Adipocyte (in vitro differentiated cells): ENCODE measurements at places on chromosomes 4 and X.

DNA sequence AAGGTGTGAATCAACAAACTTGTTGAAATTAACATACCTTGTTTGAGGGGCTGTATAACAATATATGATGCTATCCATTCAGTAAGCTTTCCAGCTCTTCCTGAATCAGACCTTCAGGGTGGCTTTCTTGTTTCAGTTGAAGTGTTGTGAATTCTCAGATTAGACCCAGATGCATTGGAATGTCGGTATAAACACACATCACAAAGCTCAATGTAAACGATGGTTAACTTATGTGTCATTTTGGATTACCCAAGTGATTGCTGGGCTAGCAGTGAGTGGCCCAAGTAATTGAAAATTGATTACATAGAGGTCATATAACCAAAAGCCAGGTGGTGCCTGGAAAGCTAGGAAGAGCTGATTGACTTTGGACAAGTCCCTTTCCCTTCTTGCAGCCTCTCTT lies 115.0 kb downstream of the SHROOM4 start:
- no peak for DNase-seq

- no peak for DNase-seq
These were observed 128.6 kb upstream of the MAP9 start for GRCh38 chr4:155505321-155505720.

DNA sequence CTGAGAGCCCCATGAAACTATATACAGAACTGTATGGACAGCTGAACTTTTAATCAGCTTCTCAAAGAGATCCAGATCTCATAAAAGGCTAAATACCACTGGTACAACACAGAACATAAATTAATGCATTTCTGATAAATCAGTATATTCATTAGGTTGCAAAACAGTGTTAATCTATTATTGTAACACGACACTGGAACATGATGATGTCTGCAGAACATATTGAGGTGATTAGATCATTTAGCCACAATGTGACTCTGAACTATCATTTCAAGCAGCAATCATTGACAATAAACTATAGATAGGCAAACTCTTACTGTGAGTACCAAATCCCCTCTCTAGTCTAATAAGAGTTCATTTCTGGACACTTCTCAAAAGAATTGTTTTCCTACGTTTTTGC lies 50.3 kb downstream of the GASK1B start:
- peak; percentile 36 for DNase-seq

DNA sequence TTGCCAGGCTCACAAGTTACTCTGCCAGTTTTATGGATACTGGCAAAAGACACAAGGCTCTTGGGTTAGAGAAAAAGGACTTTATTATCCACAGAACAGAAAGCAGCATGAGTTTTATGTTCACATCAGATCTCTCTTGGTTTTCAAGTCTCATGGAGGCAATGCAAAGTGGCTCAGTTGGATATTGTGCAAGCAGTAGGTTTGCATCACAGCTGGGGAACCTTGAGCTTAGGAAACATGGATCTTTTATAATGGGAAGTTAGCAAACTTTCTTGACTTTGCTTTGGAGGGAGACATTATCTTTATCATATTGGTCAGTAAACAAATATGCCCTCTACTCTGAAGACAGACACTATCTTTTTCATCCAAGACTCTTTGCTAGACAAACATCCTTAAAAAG lies 109.2 kb upstream of the GRPR start:
- DNase-seq, result peak; percentile 34

DNA sequence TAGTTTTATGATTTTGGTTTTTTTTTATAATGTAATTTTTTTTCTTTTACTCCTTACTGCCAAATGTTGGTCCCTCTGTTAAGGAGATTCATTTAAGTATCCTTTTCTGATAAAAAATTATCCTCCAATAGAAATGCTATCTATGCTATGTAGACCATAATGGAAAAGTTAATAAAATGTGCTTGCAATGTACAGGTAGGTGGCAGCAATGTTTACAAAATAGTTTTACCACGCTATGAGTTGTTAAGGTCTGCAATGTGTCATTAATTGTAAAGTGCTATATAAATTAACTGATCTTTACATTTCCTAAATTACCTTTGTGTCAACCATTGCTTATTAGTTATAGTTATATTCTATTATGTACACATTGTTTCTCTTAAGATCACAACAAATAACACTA lies 3.8 kb upstream of the CENPC start:
- peak; percentile 35 for DNase-seq

DNA sequence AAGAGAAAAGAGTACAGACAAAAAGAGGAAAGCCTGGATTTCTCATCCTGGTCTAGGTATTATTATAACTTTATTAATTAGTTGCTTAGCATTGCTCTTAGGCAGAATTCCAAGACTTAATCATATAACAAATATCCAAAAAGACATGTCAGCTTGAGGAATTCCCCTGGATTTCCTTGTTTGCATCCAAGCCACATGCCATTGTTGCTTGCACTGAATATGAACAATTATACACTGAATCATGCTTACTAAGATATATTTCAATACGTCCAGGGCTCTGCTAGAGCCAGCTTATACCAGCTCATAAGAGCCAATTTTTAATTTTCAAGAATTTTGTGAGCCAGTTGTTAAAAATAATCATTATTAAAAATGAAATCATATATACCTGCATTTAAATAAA lies 5.5 kb upstream of the TLR10 start:
- DNase-seq, result peak; percentile 13

GRCh38 chrX:119156241-119156640 lies 28.6 kb upstream of the KIAA1210 start:
- DNase-seq, result no peak

- peak; percentile 25 for DNase-seq
These were observed 58.4 kb upstream of the COX18 start for GRCh38 chr4:73127839-73128453.

- peak; percentile 80 for DNase-seq
These were observed 177.4 kb downstream of the SH3KBP1 start for GRCh38 chrX:19709812-19710518.

- DNase-seq, result no peak
These were observed 305.3 kb upstream of the INTU start for GRCh38 chr4:127327491-127327890.

- no peak for DNase-seq
These were observed 3.6 kb upstream of the LEF1 start for GRCh38 chr4:108172231-108172752.

DNA sequence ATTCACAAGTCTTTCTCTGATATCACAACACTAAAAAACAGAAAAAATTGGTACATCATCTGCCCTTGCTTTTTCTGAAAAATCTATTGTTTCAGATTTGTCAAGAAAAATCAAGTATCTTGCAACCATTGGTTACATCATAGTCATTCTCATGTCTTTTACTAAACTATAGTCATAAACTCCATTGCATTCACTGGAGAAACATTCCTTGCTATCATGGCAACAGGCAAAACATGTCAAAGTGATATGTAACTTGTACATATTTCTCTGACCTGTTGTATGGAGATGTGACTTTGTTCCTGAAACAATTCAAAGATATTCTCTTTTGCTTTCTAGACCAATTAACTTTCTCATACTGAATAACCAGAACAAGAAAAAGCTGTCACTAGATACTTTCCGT lies 121.9 kb upstream of the ANK2 start:
- no peak for DNase-seq

- peak; percentile 68 for DNase-seq
These were observed 140.0 kb upstream of the HCCS start for GRCh38 chrX:10971176-10971575.

DNA sequence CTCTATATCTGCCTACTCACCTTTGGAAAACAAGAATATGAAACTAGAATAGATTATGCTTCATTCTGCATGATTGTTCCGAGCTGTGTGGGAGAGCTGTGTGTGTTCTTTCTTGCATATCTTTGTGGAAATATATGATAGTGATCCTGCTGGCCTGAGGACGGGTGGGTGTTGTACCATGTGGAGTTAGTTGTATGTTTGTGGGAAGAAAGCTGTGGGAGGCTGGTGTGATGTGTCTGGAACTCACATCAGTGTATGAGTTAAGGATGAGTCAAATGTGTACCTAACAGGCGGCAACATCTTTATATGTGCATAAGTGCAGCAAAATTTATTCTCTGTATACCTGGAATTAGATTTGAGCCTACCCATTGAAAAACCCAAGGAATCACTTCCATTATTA lies 208.1 kb upstream of the ADGRL3 start:
- DNase-seq, result peak; percentile 15

DNA sequence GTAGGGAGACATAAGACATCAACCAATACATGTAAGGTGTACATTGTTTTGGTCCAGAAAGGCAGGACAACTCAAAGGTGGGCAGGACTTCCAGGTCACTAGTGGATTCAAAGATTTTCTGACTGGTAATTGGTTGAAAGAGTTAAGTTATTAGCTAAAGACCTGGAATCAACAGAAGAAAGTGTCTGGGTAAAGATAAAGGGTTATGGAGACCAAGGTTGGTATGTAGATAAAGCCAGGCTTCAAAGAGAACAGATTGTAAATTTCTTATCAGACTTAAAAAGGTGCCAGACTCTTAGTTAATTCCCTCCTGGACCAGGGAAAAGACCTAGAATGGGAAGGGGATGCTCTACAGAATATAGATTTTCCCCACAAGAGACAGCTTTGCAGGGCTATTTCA lies 28.3 kb upstream of the GAB1 start:
- no peak for DNase-seq

- DNase-seq, result no peak
These were observed 86.7 kb upstream of the C1QTNF7 start for GRCh38 chr4:15340902-15341732.

GRCh38 chr4:53233114-53233795 lies 132.6 kb downstream of the SCFD2 start:
- peak; percentile 35 for DNase-seq

DNA sequence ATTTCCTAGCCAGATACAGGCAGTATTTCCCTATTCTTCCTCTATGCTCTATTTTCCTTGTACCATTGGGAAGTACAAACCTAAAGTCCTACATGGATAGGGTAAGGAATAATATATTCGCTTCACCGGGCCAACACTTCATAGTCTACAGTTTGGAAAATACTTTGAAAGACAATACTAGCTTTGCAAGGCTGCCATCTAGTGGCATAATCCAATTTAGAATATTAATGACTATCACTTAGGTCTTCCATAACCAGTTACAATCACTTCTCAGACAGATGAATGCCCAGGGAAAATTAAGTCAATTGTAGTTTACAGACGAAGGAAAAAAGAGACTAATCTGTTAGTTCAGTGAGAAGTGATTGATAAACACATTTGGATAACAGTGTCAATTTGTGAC lies 141.0 kb upstream of the FAM47C start:
- DNase-seq, result peak; percentile 67

- no peak for DNase-seq
These were observed 53.1 kb downstream of the HOPX start for GRCh38 chr4:56627985-56628384.

- peak; percentile 77 for DNase-seq
These were observed 76.6 kb downstream of the PTPN13 start for GRCh38 chr4:86670756-86671155.

DNA sequence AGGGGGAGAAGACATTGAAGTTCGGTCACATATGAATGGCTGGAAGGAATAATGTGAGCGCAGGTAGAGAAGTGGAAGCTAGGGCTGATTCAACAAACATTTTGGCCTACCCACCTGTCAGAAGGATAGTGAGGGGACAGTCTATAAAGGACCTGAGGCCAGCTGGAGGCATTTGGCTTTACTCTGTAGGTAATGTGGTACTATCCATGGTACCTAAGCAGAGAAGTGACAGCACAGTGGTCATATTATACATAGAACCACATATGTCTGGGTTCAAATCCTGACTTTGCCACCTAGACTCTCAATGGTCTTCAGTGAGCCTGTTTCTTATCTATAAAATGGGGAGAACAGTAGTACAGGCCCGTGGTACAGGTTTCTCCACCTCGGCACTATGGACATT lies 257.1 kb downstream of the EVC2 start:
- DNase-seq, result no peak

GRCh38 chrX:57172544-57172943 lies 35.3 kb upstream of the SPIN2A start:
- no peak for DNase-seq

DNA sequence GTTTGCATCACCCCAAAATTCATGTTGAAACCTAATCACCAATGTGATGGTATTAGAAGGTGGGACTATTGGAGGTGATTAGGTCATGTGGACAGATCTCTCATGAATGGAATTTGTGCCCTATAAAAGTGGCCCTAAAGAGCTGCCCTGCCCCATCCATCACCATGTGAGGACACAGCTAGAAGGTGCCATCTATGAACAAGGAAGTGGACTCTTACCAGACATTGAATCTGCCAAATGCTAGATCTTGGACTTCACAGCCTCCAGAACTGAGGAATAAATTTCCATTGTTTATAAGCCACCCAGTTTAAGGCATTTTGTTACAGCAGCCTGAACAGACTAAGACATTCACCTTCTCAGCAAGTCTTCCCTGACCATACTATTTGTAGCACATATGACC lies 7.5 kb downstream of the PLA2G12A start:
- DNase-seq, result no peak

DNA sequence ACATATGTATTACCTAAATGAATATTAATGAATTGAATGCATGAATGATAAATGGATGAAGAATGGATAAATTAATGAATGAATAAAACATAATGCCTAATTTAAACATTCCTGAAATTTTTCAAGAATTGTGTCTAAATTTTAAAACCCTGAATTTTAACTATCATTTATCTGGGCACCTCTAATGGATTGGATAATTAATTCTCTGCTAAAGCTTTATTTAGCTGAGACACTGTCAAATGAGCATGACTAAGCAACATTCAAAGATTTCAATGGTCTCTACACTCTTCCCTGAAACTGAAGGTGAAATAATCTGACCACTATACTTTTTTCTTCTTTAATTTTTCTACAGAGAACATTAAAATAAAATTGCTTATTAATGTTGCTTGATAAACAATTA lies 1197.7 kb downstream of the C4orf33 start:
- DNase-seq, result no peak

- peak; percentile 76 for DNase-seq
These were observed 277.3 kb upstream of the HAND2 start for GRCh38 chr4:173807347-173807746.

DNA sequence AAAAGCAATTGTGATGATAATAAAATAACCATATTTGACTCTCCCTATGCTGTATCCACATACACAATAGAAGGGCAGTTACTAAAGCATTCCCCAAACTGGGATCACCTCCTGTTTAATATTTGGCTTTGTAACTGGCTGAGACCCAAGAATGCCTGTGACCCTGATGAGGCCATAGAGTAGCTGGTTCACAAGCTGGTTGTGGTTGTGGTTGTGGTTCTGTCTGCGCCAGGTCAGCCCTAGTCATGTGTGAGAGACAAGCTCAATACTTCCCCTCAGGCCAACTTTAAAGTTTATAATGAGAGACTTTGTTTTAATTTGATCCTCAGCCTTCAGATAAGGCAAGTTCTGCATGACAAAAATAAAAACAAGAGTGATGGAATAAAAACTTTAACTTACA lies 209.9 kb downstream of the PARM1 start:
- DNase-seq, result no peak

DNA sequence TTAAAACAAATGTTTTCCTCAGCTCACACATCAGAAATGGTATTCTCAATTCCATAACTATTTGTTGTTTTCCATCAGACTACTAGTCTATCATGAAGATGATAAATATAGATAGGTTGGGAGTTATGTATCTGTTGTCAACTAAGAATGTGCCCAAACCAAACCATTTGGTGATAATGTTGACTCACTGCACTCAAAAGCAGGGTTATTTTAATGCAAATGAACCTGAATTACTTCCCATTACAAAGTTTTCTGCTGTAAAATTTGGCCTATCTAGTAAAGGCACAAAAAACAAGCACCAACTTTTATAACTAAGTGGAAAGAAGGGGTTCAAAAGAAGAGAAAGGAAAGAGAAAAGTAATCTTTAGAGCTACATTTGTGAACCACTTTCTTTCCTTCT lies 93.5 kb downstream of the TBCK start:
- no peak for DNase-seq
